ENCODE measurements at places on chromosomes 7 and 10. TPM values are rescaled to one million over a fixed set of nuclear protein-coding genes. Genes with fewer than 3 reads are reported as not detected.

SPDYE1 gene
- not detected for total RNA-seq

OR2A1 gene
- total RNA-seq: not detected

FRA10AC1 gene
- 14.4 TPM for total RNA-seq

GRCh38 chr10:117439243-117439912, 64.1 kb upstream of the PDZD8 start:
- peak; percentile 53 for DNase-seq

GRCh38 chr7:33190688-33191304, 61.4 kb downstream of the BBS9 start:
- DNase-seq: no peak

- peak; percentile 85 for DNase-seq
Observed at GRCh38 chr10:102644646-102645387, 538 bp downstream of the TRIM8 start.

GRCh38 chr10:110360857-110361474, 56.2 kb upstream of the SMNDC1 start:
- DNase-seq: no peak

- no peak for DNase-seq
Observed at GRCh38 chr7:80216996-80217842, 82.6 kb downstream of the GNAI1 start.

GRCh38 chr10:109838592-109839244, 84.6 kb downstream of the XPNPEP1 start:
- no peak for DNase-seq

DNA sequence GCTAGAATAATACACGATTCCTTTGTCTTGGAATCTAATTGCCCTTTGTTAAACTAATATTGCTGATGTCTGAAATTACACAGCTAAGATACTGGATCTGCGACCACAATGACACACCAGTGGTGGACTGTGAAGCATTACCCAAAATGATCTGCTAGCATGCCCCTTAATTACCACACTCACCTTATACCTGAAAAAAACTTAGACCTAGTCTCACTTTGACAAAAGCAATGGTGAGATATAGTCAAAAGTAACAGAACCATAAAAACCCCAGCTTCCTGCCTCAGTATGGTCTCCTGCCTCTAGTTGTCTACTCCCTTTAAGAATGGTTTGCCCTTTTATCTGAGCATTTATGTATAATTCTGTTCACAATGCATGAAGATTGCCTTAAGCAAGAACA, 20.8 kb upstream of the ERVW-1 start:
- DNase-seq: no peak

- no peak for DNase-seq
Observed at GRCh38 chr10:97312897-97313296, 6.2 kb upstream of the FRAT1 start.

All from left ventricle myocardium inferior (tissue), 1 donor.